GM20000 (cell line): ENCODE measurements at places on chromosomes 6 and 20.

DNA sequence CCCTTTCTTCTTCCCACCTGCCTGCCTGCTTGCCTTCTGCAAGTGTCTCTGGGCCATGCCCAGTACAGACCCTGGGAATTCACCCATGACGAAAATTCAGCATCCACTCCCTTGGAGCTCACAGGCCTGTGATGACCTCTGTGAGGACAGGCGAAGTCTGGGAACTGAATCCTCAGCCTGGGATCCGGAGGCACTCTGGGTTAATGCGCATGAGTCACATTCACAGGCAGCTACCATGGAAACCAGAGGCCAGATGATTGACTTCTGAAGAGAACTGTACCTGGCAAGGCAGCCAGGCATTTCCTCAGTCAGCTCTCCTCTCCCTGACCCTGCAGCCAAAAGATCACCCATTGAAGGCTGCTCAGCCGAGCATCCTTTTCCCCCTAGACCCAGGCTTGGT is 41.0 kb downstream of the SLC9A8 start:
- no peak for DNase-seq

DNA sequence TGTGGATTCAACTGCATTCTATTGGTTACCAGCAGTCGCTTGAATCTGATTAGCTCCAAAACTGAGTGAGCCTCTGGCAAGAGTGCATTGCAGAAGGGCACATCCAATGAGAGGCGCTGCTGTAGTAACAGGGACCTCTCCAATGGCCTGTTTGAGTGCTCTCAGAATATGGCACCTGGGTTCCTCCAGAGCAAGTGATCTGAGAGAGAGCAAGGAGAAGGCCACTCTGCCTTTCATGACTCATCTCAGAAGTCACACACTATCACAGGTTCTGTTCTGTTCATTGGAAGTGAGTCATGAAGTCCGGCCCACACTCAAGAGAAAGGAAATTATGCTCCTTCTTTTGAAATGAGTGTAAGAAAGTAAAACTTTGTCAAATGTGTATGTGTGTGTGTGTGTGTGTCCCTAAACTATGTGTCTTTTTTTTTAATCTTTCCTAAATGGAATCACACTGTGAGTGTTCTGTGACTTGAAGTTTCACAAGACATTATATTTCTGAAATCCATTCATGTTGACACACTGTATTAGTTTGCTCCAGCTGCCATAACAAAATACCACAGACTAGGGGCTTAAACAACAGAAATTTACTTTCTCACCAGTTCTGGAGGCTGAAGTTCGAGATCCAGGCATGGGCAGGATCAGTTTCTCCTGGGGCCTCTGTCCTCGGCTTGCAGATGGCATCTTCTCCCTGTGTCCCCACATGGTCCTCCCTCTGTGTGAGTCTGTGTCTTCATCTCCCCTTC is 138.3 kb upstream of the CDYL start:
- DNase-seq, result peak; percentile 15

- no peak for DNase-seq
Observed at GRCh38 chr6:146871611-146872425, 273.0 kb downstream of the ADGB start.

DNA sequence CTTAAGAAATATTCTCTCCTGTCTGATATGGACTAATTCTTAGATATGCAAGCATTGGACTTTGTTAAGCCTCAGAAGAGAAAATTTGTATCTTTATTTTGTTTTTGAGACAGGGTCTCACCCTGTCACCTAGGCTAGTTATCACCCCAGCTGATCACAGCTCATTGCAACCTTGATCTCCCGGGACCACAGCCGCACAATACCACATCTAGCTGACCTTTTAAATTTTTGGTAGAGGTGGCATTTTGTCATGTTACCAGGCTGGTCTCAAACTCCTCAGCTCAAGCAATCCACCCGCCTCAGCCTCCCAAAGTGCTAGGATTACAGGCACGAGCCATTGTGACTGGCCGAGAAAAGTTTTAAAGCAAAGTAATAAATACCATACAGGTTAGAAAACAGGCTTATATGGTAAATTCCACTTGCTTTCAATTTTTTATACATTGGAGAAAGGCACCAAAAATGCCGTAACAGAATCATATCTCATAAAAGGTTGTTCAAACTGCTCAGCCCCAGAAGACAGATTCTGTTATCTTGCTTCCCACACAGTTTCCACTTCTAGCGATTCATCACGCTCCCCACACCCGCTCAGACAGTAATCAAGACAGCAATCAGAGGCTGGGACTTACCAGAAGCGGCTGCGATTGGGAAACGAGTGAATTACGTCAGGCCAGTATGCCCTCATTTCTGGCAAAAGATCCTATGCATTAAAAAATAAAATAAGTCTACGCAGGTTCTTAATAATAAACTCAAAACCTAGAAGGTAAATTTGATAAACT is 13.8 kb downstream of the RNASET2 start:
- no peak for DNase-seq

DNA sequence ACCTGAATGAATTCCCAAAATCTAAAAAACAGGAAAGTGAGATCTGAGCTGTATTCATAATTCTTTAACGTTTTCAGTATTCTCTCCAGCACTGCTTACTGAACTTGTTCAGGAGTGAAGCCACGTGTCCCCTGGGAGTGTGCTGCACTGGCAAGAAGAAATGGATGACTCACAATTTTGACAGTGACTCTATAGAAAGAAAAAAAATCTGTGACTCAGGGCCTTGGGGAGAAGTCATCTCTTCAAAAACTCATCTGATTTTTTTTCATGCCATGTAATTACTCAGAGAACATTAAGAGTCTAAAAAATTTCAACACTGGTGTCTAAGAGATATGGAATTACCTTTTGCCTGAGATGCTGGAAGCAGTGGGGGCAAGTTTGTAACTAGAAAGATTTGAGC is 39.7 kb downstream of the ANKEF1 start:
- no peak for DNase-seq

GRCh38 chr6:151095538-151096254 is 144.1 kb upstream of the AKAP12 start:
- no peak for DNase-seq

DNA sequence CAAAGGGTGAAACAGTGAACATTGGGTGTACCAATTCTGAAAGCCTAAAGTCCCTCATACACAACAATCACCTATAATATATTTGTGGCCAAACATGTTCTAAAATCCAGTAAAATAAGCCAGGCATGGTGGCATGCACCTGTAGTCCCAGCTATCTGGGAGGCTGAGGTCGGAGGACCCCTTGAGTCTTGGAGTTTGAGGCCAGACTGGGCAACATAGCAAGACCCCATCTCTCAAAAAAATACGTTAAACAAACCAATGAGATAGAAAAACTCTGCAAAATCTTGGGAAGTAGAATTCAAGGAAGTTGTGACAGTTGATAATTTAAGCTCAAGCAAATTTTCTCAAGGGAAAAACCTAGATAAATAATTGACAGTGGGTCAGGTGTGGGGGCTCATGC is 92.6 kb downstream of the CAP2 start:
- no peak for DNase-seq

DNA sequence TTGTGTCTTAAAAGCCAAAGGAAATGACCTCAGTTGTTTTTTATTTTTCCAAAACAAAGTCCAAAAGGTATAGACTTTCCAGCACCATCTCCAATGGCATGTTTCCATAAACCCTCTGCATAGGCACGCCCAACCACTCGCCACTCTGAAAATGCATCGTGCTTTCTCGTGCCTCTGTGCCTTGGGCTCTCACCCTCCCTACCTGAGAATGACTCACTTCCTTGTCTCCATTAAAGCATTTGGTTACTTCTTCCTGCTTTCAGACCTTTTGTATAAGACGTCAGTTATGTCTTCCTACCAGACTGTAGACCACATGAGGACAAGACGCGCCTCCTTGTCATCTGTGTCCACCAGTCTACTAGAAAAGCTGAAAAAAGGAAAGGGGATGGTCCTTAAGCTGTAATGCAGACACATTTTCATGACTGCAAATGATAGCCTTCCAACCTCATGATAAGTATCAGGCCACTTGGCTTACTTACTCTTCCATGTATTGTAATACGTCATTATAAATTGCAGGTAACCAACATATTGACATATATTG is 61.2 kb upstream of the CDYL start:
- DNase-seq, result no peak
